Vagina (tissue), 2 donors: ENCODE measurements at places on chromosomes 3 and 15. TPM values are rescaled to one million over a fixed set of nuclear protein-coding genes. Genes with fewer than 3 reads are reported as not detected.

- DNase-seq = no peak
Observed at GRCh38 chr15:33114374-33114717, 80.2 kb downstream of the FMN1 start.

XYLB gene
- 3.4 TPM for total RNA-seq

- peak; percentile 96 for DNase-seq
Observed at GRCh38 chr3:100954990-100955389, 38.2 kb downstream of the ABI3BP start.

DNA sequence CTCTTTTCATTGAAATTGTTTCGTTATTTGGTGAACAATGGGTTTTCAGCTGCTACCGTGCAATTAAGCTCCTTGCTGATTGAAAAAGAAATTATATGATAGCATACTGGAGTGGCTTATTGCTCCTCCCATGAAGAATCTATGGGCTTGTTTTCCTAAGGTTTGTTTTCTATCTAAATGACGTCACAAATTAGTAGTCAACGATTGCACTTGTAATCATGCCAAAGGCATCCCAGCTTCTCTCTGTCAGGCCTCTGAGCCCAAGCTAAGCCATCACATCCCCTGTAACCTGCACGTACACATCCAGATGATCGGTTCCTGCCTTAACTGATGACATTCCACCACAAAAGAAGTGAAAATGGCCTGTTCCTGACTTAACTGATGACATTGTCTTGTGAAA lies 388.0 kb upstream of the LMCD1 start:
- DNase-seq = no peak

OIP5 gene
- not detected for total RNA-seq

DNA sequence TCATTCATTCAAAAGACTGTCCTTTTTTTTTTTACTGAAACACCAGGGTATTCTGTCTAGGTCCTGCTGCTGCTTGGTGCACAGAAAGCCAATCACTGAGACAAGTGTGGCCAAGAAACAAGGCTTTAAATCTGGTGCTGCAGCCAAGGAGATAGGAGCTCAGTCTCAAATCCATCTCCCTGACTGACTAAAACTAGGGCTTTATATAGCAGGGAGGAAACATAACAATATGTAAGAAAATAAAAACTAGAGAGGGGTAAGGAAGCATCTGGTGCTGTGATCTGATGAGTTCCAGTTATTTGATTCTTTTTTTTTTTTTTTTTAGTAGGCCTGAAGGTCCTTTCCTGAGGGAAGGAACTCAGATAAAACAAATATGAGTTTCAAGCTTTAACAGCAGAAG lies 139.8 kb downstream of the ATG7 start:
- no peak for DNase-seq

GRCh38 chr15:57026016-57026592 lies 107.7 kb downstream of the TCF12 start:
- no peak for DNase-seq

DNA sequence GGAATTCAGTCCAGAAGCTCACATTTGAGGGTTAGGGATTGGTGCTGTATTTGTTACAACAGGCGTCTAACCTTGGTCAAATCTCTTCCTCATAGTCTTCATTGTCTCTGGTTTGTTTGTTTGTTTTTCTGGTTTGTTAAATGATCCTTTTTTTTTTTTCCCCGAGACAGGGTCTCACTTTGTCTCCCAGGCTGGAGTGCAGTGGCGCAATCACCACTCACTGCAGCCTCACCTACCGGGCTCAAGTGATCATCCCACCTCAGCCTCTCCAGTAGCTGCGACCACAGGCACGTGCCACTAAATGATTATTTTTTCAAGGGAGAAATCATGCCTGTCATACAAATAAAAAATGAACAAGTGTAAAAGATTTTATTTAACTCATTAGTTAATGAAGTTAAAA lies 14.3 kb upstream of the ADPGK start:
- DNase-seq = no peak

TMC3 gene
- total RNA-seq = 2.7 TPM

GRCh38 chr15:101262551-101262950 lies 10.7 kb upstream of the CHSY1 start:
- DNase-seq = no peak

DNA sequence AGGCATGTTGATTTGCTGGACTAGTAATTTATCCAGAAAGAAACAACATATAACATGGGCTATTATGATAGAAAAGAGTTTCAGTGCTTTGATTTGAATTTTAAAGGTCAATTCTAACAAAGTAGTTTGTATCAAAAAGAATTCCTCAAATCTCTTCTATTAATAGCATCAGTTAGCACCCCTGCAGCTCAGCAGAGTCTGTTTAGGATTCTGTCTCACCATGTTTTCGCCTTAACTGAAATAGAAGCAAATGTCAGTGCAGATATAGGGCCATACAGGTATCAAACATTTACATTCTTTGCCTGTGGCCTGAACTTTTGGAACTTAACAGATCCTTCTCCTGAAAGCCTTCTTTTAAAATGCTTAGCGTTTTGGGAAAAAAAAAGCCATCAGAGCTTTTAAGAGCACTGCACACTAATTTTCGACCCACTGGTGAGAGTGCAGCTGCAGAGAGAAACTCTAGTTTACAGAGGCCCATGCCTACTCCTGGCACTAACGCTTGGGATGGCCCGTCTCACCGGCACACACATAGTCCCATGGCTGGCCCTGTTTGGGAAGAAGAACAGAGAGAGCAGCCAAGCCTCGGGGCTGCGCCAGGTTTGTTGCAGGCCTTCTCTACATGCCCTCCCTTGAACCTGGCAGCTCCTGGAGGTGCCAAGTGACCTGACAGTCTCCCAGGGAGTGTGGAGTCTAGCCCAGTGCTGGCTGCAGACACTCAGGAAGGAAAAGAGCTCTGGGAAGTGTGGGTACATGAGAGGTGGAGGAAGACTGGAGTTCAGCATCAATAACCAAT lies 9.9 kb upstream of the PAQR9 start:
- no peak for DNase-seq

- no peak for DNase-seq
Observed at GRCh38 chr15:40274350-40275274, 8.3 kb downstream of the ANKRD63 start.

TEX9 gene
- total RNA-seq = 4.9 TPM

DNA sequence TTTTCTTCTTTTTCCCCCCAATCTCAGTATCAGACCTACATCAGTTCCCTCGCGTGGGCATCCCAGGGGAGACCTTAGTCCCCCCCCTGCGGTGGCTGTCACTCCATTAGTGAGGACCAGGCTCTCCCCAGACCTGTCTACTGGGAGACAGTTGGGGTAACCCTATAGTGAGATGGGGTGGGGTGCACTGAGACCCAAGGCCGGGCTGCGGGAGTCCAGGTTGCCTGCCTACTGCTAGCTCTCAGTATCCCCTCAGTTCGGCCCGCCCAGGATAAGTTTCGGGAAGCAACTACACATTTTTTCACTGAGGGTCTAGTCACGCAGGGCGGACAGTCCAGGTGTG lies 671 bp upstream of the DCUN1D1 start:
- DNase-seq = no peak

COMMD4 gene
- total RNA-seq = 57.5 TPM

DNA sequence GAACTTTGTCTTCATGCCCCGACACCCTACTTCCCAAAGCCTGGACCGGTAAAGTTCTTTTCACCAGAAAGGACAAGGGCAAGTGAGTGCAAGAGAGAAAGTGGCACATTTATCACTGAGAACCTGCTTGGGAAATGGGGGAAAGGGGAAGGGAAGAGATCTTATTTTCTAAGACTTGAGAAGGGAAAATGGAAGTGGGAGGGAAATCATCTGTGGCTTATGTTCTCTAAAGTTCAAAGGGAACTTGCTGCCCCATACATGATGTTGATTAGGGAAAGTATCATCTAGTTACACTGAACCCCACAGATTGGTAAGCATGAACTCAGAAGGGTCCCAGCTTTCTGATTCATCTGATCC lies 199.5 kb upstream of the LPP start:
- DNase-seq = no peak

- DNase-seq = no peak
Observed at GRCh38 chr3:8931342-8931741, 31.9 kb downstream of the RAD18 start.

DNA sequence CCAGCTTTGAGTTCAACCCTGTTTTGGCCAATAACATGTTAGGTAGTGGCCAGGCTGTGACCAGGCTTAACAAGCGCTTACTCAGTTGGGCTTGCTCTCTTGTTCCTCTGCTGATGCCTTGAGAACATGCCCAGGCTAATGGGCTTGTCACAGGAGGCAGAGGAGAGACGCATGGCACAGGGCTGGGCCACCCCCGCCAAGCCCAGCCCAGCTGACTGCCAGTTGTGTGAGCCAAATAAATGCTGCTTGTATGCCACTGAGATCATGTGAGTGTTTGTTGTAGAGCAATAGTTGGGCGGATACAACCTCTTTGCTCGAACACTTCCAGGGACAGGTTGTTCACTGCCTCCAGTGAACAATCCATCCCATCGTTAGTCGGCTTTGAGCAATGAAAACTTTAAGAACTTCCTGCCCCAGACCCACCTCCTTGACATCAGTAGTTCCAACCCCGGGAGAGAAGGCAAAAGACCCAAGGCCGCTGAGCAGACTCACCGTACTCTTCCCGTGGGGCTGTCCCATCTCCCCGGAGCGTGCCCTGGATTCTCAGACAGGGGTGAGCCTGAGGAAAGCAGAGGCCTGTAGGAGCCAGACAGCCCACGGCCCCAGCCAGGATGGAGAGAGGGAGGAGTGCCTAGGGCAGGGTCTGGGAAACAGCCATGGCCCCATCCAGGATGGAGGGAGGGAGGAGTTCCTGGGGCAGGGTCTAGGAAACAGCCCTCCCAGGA lies 4.1 kb downstream of the PLA2G4F start:
- DNase-seq = no peak

DNA sequence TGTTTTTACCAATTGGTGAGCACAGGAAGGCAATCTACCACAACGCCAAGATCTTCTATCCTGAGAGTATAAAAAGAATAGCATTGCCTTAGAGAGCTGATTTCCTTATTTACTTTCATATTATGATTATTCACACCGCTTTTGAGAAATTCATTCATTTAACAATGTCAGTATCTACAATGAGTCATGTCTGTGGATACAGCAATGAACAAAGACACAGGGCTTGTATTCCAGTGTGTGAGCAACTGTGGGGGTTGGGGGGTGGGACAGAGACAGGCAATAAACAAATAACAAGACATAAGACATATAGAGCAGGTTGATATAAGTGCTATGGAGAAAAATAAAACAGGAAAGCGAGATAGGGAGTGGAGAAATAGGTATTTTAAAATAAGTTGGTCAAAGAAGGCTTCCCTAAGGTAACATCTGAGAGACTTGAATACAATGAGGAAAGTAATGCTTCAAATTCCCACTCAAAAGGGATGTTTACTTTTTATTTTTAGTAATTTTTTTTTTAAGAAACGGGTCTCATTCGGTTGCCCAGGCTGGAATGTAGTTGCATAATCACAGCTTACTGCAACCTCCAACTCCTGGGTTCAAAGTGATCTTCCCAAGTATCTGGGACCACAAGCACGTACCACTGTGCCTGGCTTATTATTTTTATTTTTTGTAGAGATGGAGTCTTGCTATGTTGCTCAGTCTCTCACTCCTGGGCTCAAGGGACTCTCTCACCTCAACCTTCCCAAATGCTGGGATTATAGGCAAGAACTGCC lies 45.7 kb downstream of the PGBD4 start:
- DNase-seq = no peak

- no peak for DNase-seq
Observed at GRCh38 chr3:183080628-183081027, 18.7 kb downstream of the MCCC1 start.

- DNase-seq = no peak
Observed at GRCh38 chr15:72203507-72203837, 5.9 kb upstream of the GRAMD2A start.

DNA sequence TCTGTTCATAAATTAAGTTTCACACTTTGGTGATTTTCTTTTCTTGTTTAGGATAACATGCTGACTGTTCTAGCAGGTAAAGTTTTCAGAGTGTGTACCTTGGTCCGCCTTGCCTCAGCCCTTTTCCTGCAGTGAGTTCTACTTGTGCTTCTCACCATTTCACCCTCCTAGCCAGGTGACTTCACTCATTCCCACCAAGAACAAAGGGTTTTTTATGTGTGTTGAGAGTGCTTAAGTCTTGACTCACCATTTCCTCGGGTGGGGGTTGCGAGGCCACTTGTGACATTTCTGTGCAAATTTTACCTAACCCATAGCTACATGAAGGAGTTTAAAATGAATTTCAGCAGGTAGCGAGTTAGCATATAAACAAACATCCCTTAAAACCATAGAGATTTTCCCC lies 81.4 kb downstream of the C3orf38 start:
- DNase-seq = no peak

DNA sequence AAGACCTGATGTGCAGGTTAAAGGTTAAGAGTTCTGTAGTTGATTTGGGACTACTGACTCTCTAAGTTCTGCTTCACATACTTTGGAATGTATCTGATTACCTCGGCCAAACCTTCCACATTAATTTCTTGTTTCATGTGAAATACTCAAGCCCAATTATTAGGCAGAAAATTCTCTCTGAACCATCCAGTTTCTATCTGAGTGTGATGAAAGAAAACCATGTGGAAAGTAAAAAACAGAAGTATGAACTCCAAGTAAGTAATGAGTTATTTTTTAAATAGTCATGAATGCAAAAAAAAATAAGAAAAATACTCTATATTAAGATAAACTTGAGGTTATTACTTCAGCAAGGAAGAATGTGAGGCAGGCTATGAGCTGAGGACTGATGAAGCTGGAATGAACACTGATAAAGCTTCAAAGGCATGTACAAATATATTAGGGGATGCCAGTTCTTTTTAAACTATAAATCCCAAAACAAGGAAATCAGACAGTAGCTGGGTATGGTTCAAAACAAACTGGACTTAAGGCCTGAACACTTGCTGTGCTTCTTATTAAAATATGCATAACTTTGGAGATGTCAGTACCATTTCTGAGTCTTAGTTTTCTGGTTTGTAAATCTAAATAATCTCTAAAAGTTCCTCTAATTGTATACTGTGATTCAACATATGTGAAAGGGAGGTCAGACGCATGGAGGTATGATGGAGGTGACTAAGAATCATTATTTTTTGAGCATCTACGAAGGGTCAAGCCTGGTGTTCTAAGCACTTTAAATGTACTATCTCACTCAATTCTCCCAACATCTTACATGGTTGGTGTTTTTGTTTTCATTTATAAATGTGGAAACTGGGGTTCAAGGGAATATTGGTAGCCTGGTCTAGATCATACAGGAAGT lies 59.6 kb downstream of the COL6A6 start:
- DNase-seq = no peak

CYP19A1 gene
- 8.8 TPM for total RNA-seq

DNA sequence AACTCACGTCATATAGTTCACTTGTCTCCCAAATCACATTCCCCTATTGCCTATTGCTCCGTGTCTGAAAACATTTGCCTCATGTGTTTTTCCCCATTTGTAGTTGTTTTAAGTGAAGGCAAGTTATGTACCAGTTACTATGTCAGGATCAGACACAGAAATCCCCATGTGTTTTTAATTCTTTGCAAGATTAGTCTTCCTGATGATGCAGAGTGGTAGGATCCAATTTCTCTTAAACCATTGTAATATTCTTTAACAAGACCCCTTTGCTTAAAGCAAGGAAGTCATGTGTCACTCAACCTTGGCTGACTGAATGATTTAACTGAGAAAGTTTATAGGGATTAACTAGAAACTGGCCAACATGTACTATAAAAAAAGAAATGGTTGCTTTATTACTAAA lies 164.4 kb downstream of the OPA1 start:
- DNase-seq = no peak

FBXL2 gene
- total RNA-seq = 5.9 TPM

MESP2 gene
- not detected for total RNA-seq

GRM7 gene
- 2.0 TPM for total RNA-seq
